Activated CD4-positive, alpha-beta T cell treated with anti-CD3 and anti-CD28 coated beads, Interleukin-2, amount 50 U/mL, for 4 hours (primary cell): ENCODE measurements at places on chromosomes 3 and 15.
A peak's percentile ranks its signal among the peaks of the same experiment; 100 is the strongest.

- no peak for DNase-seq
Measured at GRCh38 chr15:75348034-75348561, 1.3 kb downstream of the NEIL1 start.

DNA sequence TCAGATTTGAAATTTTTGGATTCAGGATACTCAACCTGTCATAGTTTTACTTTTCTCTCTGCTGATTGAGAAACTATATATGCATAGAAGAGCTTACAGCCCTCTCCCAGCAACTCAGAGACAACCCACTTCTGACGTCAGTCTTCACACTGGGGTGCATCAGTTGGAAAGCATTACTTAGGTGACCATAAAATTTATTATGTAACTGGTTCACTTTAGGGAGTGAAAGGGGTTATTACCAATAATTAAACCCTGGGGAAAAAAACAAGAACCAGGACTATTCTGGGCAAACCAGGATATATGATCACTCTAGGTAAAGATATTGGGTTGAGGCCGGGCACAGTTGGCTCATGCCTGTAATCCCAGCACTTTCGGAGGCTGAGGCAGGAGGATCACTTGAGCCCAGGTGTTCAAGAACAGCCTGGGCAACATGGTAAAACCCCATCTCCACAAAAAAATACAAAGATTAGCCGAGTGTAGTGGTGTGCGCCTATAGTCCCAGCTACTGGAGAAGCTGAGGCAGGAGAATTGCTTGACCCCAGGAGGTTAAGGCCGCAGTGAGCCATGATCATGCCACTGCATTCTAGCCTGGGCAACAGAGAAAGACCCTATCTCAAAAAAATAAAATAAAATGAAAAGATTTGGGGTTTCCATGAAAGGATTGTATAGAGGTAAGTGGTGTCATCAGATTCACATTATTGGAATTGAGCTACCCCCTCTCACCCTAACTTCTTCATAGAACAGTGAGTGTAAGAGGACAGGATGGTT is 27.1 kb downstream of the HES1 start:
- no peak for DNase-seq

GRCh38 chr3:32691847-32692246 is 6.9 kb downstream of the CNOT10 start:
- no peak for DNase-seq

DNA sequence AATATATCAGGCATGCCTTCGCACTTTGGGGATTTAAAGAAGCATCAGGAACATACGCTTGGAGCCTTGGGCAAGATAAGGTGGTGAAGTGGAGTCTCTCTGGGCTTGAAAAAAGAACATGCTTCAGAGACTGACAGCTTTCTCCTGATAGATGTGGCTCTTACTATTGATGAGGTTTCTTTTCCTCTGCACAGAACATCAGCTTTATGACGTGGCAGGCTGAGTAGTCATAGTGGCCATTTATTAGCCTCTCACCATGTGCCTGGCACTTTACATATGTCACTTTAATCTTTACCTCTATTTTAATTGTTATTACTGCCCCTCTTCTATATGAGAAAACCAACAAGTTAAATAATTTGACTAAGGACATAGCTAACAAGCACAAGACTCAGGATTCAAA is 19.0 kb upstream of the LRRC58 start:
- DNase-seq: no peak

GRCh38 chr3:149850787-149851584 is 38.0 kb downstream of the RNF13 start:
- DNase-seq: no peak

DNA sequence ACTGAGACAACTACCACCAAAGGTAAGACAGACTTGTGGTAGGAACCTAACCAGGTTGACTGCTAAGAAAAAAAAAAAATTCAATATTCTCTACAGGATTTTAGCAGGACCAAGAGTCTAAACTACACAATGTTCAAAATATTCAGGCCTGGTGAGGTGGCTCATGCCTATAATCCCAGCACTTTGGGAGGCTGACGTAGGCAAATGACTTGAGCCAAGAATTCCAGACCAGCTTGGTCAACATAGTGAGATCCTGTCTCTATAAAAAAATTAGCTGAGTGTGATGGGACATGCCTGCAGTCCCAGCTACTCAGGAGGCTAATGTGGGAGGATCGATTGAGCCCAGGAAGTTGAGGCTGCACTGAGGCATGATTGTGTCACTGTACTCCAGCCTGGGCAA is 341.6 kb upstream of the WNT5A start:
- no peak for DNase-seq

GRCh38 chr3:156862338-156862737 is 36.2 kb downstream of the LEKR1 start:
- no peak for DNase-seq

- no peak for DNase-seq
Measured at GRCh38 chr15:28963711-28964081, 77.9 kb downstream of the APBA2 start.

- no peak for DNase-seq
Measured at GRCh38 chr3:25291481-25291905, 136.6 kb upstream of the RARB start.

- peak; percentile 41 for DNase-seq
Measured at GRCh38 chr3:45881078-45882022, 5.0 kb upstream of the CCR9 start.

- no peak for DNase-seq
Measured at GRCh38 chr3:128083980-128084674, 31.9 kb downstream of the SEC61A1 start.

- DNase-seq: no peak
Measured at GRCh38 chr3:119145500-119146167, at the start of gene TEX55. Gene TEX55 (plus strand): TSS chr3:119146165. CDS start chr3:119146190, 25 bp downstream.

- no peak for DNase-seq
Measured at GRCh38 chr3:147945968-147946519, 536.9 kb downstream of the ZIC1 start.

GRCh38 chr3:124772081-124772831 is 42.0 kb downstream of the UMPS start:
- no peak for DNase-seq

GRCh38 chr15:33150971-33151370 is 43.5 kb downstream of the FMN1 start:
- DNase-seq: no peak
